ENCODE measurements at places on chromosomes 2 and 18.
A peak's percentile ranks its signal among the peaks of the same experiment; 100 is the strongest.

DNA sequence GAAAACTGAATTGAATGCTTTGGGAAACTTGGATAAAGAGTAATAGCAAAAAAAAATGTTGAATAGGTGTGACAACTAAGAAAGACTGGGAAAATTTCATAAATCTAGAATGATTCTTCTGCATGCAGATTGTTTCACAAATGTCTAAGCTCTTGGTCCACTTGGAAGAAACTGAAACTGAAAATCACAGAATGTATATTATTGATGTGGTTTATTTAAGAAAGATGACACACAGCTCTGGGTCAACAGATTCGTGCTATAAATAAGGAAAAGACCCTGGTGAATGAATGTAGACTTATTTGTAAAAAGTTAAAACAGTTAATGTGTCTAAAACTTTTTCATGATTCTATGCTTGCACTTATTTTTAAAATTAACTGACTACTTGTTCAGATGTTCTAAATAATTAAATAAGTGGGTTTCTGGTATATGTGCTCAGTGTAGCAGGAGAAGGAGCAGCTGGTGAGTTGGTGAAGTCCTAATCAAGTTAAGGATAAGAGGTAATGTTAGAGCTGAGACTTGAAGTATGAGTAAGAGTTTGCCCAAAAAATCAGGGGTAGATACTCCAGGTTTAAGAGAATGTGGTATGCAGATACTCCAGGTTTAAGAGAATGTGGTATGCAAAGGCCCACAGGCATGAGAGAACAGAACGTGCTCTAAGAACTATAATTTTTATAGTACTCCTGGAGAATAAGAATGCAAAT lies 24.5 kb downstream of the UGP2 start:
- no peak for DNase-seq

- no peak for DNase-seq
These were observed 1.2 kb downstream of the THAP4 start for GRCh38 chr2:241635756-241636155.

DNA sequence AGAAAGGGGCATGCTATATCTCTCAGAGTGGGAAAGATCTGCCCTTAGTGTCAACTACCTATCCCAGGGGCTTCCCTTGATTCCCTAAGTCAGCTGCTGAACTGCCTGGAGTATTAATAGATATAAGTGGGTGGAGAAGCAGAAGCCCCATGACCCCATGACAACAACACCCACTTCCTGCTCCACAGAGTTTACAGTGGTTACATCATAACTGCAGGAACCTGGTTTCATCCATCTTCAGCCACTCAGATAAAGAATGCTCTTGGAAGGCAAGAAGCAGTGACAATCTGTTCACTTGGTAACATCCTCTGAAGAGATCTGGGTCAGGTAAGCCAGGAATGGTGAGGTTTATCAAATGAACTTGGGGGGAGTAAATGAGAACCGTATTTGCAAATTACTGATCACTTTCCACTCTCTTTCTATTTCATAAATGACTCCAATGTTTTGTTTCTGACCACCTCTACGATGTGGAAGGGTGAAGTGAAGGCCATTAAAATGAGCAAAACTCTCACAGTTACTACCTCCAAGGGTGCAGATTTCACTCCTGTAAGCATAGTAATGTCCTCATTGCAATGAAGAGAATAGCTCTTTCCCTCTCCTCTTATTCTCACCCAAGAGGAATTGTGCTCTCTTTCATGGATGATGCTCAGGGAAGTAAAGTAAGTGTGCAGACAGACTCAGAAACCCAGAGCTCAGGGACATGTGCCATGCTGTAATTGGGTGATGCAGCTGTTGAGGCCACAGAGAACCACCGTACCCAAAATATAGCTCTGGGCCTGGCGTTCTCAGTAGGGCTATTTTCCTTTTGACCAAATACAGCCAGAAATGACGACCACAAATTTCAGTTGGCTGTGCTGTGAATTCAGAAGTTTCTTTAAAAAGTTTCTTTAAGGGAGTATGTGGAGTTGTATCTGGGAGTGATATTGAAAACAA lies 192.8 kb upstream of the APCDD1 start:
- DNase-seq: no peak

DNA sequence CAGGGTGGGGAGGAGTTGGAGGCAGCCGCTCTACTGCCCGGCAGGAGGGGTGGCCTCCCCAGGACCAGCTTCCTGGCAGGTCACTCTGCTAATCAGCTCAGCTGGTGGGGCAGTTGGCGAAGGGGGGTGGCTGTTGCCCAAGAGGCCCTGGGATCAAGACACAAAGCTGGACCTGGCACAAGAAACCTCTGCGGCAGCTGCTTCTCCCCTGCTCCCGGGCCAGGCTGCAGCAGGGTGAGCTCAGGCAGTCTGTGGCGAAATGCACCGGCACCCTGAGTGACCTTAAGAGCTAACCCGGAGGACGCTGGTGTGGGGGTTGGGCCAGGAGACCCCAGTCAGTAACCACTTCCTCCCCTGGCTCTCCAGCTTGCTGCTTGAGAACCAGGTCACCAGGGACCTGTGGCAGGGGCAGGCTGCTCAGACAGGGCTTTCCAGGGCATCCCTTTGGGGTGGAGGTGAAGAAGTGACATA lies 31.1 kb downstream of the TOGARAM2 start:
- DNase-seq: peak; percentile 51

DNA sequence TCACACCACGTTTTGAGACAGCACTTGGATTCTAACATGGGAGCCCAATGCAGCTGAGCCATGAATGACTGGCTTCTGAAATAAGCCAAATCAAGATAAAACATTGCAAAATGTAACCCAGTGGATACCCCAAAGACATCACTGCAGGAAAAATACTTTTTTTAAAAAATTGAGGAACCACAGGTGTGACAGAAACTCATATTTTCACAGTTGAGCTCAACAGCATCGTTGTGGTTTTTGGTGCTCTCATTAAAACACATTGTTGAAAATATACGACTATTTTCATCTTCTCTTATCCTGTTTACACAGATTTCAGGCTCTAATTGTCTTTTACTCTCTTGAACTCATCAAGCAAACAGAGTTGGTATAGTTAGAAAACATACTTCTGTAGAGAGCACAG lies 429.3 kb upstream of the VRK2 start:
- DNase-seq: no peak

GRCh38 chr18:9199681-9200080 lies 63.1 kb downstream of the ANKRD12 start:
- no peak for DNase-seq

DNA sequence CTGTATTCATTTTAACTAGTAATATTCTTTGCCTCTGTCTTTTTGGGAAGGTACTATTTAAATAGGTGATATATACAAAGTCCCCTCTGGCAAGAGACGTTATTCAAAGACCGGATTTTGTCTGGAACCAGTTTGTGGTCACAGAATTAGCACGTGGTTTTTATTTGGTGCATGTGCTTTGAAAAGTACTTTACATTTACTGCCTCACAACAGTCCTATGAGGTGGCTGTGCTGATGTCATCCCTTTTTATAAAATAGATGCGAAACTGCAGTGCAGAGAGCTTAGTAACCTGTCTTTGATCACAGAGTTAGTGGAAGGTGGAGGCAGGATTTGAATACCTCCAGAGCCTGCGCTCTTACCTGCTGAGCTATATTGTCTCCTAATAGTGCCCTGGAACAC lies 4.0 kb downstream of the LPIN1 start:
- DNase-seq: peak; percentile 65

DNA sequence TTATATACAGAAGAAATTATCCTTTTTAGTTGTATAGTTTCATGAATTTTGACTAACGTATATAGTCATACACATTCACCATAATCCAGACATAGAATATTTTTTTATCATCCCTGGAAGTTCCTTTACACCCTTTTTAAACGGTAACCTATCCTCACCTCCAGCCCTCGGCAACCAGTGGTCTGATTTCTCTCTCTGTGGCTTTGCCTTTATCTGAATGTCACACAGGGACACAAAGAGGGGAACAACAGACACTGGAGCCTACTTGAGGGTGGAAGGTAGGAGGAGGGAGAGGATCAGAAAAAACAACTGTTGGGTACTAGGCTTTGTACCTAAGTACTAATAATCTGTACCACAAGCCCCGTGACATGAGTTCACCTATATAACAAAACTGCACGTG lies 191.9 kb downstream of the MC4R start:
- no peak for DNase-seq

DNA sequence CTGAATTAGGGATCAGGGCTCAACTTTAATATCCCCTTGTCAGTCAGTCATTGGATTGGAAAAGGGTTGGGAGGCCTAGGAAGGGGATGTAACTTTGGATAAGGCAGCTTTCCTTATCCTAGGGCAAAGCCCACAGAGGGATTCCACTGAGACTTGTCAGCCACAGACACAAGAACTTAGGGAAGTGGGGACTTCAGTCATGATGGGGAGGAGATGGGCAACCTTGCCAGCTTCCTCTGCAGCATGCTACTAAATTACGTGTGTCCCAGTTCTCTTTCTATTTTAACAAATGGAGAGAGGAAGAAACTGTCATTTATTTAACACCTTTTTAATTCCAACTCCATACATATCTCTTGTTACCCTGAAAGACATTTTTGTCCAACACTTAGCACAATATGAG lies 237.8 kb downstream of the WDR7 start:
- no peak for DNase-seq

GRCh38 chr2:226125176-226125883 lies 674.3 kb downstream of the IRS1 start:
- DNase-seq: no peak

DNA sequence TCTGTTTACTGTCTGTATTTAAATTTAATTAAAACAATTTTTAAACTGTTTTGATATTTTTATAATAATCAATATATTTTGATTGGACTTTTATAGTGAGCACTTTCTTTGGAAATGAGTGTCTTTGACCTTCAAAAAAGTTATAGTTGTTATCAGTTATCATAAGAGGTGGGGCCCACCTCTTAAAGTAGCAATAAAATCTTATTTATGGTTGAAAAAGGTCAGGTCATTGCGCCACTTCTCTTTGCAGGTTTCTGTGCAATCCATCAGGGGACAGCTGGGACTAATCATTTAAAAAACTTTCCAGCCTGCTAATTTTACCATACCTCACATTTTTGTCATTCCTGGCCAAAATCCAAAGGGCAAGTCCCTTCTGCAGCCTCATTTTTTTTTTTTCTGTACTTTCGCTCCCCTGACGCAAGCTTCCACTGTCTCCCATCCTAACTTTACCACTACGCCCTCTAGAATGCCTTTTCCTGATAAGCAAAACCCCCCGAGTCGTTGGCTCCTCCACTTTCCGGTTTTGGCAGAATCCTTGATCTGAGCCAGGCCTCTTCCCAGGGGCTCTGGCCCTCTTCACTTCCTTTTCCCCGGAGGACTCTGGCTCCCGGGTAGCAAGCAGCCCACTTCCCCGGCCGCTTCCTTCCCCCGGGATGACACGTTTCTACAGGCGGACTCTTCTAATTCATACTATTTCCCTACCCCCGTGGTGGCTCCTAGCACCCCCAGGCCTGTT lies 1.1 kb upstream of the SEH1L start:
- DNase-seq: no peak

GRCh38 chr2:112481050-112481527 lies 867 bp upstream of the TTL start:
- peak; percentile 85 for DNase-seq

GRCh38 chr2:164496881-164497280 lies 124.4 kb downstream of the GRB14 start:
- DNase-seq: no peak

DNA sequence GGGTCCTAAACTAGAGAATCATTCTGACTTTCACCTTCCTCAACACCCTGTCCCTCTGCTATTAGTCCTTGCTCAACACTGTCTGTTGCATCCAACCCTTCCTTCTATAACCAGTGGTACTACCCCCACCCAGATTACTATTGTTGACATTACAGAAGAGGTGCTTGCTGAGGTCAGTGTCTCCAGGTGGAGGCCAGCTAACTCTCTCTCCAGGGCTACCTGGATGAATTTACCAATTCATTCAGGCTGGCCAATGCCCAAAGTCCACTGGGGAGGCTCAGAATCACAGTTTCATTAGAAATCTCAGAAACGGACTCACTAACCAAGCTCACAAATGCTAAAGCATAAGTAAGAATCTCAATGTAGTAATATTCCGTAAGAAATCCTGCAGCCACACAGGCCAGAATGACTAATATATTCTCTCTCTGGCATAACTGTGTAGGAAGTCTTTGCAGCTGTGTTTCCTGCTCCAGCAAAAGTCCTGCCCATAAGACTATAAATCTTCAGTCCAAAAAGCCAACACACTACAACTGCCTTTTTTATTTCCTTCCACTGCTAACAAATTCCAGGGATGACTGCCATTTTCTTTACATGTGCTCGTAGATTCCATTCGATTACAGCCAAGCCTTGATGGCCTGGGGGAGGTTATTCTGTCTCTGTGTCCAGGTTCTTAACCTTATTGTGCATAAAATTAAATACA lies 10.0 kb upstream of the TTR start:
- DNase-seq: no peak

DNA sequence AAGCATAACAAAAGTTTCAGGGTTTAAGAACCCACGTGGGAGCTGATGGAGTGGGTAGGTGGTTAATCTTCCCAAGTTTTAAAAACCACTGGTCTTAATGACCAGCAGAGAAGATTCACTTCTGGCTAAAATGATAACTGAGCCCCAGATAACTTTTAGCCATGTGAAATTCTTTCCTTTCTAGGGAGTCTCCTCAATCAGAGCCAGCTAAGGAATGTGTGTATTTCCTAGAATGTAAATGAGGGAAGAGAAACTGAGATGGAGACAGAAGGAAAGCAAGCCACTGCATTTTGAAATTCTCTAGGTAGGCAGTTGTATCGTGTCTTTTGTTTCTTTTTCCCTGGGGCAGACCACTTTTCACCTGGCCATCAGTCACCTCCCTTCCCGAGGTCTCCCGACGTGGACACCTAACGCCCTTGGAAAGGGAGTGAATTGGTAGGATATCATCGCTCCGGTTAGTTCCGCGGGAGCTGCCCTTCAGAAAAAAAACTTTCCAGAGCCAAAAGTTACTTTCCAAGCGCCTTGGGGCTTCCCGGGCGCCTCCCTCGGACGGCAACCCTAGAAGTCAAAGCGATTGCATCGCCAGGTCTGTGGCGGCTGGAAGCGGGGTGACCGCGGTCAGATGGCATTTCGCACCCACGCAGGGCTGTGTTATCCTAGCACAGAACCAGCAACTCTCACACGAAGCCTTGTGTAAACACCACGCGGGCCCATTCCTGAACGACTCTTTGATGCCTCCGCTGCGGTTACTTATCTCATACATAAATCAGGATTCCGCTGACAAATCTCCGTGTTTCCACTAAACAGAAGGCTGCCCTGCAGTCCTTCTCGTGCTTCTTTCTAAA lies 1.3 kb downstream of the COLEC12 start:
- DNase-seq: no peak

- no peak for DNase-seq
These were observed 110.8 kb upstream of the OTOS start for GRCh38 chr2:240250985-240251847.

GRCh38 chr2:8412082-8412481 lies 269.8 kb upstream of the ID2 start:
- no peak for DNase-seq

DNA sequence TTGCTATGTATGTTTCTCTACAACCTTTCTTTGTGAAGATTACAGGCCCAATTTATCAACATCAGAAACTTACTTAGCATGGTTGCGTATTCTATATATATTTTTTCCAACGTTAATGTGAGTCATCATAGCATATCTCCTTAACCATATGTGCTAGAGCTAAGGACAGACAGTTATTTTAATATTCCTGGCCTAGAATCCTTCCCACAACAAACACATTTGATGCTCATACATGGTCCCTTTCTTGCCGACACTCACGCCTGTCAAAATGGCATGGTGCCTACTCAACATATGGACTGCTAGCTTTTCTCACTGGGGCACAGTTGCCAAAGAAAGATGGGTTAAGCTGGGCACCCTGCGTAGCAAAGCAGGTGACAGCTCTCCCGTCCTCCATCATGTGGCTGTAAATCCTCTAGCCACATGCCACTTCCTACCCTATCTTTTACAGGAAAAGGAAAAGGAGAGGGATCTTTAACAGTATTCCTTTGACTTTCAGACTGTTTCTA lies 75.2 kb upstream of the GALNT5 start:
- DNase-seq: no peak
